ENCODE measurements at places on chromosomes 7 and 10.
A peak's percentile ranks its signal among the peaks of the same experiment; 100 is the strongest.

DNA sequence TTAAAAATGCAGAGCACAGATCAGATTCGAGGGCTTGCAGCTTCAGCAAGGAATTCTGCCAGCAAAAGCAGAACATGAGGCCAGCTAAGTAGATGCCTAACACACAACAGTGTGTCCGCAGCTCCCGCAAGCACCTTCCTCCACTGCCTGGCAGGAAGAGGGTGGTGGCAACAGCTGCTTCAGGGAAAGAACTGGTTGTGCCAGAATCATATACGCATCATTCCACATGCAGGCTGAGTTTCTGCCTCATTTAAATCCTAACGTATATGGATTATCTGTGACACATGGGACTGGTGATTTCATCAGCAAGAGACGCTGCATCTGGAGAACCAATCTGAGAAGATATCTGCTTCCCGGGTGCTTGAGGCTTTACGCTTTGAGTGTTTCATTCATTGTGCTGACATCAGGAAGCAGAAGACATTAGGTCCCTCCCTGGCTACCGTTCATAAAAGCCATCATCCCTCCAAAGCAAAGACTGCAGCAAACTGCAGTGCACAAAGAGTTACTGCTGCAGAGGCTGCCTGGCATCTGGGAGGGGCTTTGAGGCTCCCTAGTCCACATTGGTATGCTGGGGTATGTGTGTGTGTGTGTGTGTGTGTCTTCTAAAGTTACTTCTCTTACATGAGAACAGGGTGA, 78.8 kb downstream of the FAM13C start:
- no peak for DNase-seq

DNA sequence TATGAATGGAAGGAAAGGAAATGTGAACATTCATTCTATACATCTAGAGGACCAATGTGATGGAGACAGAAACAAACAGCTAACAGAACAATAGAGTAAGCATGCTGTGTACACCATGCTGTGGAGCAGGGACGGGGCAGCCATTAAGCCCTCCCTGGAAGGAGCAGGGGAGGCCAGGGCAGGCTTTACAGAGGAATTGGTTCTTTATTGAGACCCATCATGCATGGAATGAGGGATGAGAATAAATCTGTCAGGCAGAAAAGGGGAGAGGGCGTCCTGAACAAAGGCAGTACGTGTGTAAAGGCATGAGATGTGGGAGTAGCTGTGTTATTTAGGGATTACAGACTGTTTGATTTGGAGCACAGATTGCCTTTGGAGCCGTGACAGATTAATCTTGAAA, 35.2 kb downstream of the STK17A start:
- no peak for DNase-seq

GRCh38 chr10:70925377-70926225, 37.2 kb upstream of the PCBD1 start:
- DNase-seq: peak; percentile 30

GRCh38 chr7:106219170-106219569, 65.6 kb downstream of the NAMPT start:
- no peak for DNase-seq

GRCh38 chr7:107047902-107048782, 3.6 kb downstream of the PRKAR2B start:
- no peak for DNase-seq

DNA sequence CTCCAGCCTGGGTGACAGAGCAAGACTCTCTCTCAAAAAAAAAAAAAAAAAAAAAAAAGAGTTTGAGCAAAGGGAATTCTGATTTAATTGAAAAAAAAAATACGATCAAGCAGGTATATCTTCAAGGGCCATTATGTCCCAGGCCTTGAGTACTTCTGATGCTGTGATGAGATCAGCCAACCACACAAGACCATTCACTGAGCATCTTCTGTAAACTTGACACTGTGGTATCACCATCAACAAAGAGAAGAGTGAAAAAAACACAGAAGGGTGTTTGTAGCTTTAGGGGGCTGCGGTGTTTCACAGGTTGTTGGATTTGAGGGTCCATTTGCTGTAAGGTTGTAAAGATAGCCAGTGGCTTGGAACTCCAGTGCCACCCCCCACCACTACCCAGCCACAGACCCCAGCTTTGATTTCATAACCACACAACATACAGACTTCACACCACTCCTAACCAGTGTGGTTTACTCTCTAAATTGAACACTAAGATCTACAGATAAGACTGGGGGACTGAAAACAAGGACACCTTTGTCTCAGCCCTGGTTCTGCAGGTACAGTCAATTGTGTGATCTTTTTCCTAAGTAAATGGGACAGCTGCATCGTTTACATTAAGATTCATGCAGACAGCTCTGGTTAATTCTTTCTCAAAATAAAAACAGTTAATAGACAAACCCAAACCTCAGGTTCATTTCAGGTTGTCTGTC, 66.4 kb downstream of the CDC123 start:
- no peak for DNase-seq
